ENCODE measurements at places on chromosomes 5 and 9. TPM values are rescaled to one million over a fixed set of nuclear protein-coding genes. Genes with fewer than 3 reads are reported as not detected.

DNA sequence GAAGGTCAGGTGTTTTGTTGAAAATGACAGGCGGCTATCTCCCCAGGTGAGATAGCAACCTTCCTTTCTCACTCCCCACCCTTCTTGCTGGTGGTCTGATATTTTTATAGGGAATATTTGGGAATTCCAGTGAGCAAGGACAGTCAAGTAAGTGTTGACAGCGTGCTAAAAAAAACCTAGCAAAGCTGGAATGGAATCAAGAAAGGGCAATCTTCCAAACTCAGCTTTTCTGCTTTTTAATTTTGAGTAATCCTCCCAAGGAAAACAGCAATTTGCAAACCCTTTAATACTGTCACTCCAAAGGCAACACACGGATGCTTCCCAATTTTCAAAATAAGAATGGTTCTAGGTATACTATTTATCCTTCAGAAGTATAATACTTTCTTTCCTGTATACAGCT, 143.7 kb upstream of the PCA3 start:
- DNase-seq, result no peak
- H3K36me3 ChIP-seq, result no peaks in the 10 kb centered on the region
- H3K27me3 ChIP-seq, result no peaks in the 10 kb centered on the region
- no peak overlapping the region for H3K27ac ChIP-seq

DNA sequence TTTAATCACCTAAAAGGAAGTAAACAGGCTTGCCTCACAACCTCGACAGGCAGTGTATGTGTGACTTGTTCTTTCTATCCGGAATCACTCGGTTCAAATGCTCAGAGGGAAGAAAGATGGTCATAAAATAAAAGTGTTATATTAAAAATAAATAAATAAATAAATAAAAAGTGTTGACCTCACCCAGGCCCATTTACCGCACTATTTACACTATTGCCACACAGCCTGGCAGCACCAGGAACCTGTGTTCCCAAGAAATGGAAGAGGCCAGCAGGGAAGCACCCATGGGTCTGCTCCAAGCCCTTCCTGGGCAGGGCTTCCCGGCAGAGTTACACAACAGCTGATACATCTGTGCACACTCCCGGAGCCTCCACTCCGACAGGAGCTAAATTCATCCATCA, 127.9 kb downstream of the EFNA5 start:
- no peak for DNase-seq
- peaks cover 10% of the 10 kb centered on the region for H3K27me3 ChIP-seq
- peak overlapping the region; percentile 50 for H3K27ac ChIP-seq

DNA sequence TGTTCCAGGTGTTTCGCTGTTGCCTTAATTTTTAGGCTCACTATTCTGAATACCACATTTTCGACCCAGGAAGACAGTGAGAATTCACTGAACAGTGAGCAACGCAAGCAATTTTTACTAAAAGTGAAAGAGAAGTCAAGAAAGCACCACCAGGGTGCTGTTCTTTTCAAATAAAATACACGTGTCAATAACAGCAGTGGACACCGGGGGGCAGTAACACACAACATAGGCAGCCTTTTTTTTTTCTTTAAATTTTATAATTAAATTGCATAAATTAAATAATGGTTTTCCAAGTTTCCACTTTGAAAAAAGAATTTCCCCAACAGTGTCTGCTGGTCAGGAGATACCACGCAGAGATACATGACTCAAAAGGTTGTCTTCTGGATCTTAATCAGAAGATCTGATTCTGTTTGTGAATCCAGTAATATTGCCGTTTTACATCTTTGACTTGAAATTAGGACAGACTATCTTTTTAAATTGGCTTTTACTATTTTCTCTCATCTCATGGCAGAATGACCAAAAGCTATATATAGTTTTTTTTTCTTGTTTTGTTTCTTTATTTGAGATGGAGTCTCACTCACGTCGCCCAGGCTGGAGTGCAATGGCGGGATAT, 47.1 kb upstream of the SH3GL2 start:
- peaks cover 6% of the 10 kb centered on the region for H3K4me1 ChIP-seq
- H3K36me3 ChIP-seq, result no peaks in the 10 kb centered on the region
- no peak overlapping the region for H3K4me3 ChIP-seq
- no peak for DNase-seq

The AP3B1 gene
- 48.4 TPM for total RNA-seq

The AMACR gene
- total RNA-seq, result 30.7 TPM

- peaks cover 4% of the 10 kb centered on the region for H3K27me3 ChIP-seq
- peak overlapping the region; percentile 55 for H3K27ac ChIP-seq
- DNase-seq, result no peak
- no peak overlapping the region for H3K4me3 ChIP-seq
- peaks cover 49% of the 10 kb centered on the region for H3K4me1 ChIP-seq
- no peaks in the 10 kb centered on the region for H3K36me3 ChIP-seq
These were observed 4.3 kb downstream of the ANXA6 start for GRCh38 chr5:151153300-151153699.

DNA sequence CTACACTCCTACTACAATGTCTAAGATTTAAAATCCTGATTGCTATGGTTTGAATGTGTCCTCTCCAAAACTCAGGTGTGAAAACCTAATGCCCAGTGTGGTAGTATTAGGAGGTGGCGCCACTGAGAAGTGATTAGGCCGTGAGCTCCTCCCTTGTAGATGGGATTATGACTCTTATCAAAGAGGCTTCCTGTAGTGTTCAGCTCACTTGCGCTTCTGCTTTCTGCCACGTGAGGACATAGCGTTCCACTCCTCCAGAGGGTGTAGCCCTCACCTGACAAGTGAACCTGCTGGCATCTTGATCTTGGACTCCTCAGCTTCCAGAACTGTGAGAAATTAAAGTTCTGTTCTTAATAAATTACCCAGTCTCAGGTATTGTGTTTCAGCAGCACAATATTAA, 33.0 kb upstream of the WHRN start:
- H3K27me3 ChIP-seq, result peaks cover 3% of the 10 kb centered on the region
- DNase-seq, result no peak
- no peaks in the 10 kb centered on the region for H3K36me3 ChIP-seq
- peaks cover 5% of the 10 kb centered on the region for H3K4me1 ChIP-seq
- H3K4me3 ChIP-seq, result no peak overlapping the region
- peak overlapping the region; percentile 40 for H3K27ac ChIP-seq

The COQ4 gene
- total RNA-seq, result 58.5 TPM

Data from type B pancreatic cell (in vitro differentiated cells).